Stimulated activated naive CD4-positive, alpha-beta T cell (primary cell): ENCODE measurements at places on chromosomes 3 and 15.

DNA sequence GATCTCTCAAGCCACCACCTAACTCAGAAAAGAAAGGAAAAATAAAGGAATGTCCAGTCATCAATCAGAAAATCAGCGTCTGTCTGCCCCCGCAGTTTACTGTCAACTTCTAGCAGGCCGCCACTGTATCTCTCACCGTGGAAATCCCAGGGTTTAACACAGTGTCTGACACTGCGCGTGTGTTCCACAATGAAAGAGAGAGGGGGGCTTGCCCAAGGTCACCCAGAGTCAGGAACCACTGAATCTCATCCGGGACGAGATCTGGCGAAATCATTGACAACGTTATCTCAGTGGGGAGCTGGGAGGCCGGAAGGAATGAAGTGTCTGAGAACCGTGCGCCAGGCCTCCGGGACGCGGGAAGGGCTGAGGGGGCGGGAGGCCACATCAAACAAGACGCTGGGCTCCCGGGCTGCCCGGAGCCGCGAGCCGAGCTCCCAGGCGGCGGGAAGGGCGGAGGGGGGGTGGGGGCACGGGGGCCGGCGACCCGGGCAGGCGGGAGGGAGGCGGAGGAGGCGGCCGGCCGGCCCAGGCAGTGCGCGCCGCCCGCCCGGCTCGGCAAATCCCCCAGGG lies 2.2 kb upstream of the HES1 start:
- DNase-seq, result no peak

- no peak for DNase-seq
Measured at GRCh38 chr3:52469001-52469400, 13.6 kb downstream of the NISCH start.

- no peak for DNase-seq
Measured at GRCh38 chr3:133477487-133477886, 77.6 kb downstream of the BFSP2 start.

- DNase-seq, result no peak
Measured at GRCh38 chr3:197364410-197365071, 66.1 kb upstream of the DLG1 start.

DNA sequence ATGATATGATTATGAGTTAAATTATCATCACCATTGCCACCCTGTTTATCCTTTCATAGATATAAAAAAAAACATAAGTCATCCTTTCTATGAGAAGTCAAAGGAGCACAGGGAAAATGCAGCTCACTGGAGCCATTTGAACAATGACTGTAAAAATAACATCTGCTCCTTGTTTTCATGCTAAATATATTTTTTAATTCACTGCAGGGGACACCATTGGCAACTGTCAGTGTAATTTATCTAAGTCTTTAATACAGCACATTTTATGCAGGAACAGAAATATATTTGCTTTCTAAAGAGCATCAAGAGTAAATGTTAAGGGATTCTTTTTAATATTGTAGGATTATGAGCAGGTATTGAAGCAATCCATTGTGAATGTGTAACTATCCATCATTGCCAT lies 371.3 kb downstream of the ZBBX start:
- DNase-seq, result no peak

DNA sequence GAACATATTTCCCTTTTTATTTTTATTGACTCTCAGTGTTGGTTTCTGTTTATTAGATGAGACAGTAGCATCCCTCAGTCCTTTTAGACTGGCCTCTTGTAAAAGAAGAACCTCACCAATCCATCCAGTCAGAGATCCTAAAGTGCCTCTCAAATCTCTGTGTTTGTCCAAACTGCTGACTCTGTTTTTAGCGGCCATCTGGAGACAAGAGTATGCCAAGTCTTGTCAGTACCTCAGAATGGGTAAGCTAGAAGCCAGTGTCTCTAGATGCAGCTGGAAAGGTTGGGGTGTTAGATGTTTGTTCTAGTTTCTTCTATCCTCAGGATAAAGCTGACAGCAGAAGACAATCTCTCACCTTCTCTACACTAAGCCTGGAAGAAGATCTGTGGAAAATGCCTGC lies 537.7 kb upstream of the ZNF385D start:
- no peak for DNase-seq

- DNase-seq, result no peak
Measured at GRCh38 chr3:55518451-55518850, 31.3 kb upstream of the WNT5A start.

GRCh38 chr3:1380926-1381646 lies 288.3 kb downstream of the CNTN6 start:
- DNase-seq, result no peak
